ENCODE measurements at places on chromosomes 12 and 14.

DNA sequence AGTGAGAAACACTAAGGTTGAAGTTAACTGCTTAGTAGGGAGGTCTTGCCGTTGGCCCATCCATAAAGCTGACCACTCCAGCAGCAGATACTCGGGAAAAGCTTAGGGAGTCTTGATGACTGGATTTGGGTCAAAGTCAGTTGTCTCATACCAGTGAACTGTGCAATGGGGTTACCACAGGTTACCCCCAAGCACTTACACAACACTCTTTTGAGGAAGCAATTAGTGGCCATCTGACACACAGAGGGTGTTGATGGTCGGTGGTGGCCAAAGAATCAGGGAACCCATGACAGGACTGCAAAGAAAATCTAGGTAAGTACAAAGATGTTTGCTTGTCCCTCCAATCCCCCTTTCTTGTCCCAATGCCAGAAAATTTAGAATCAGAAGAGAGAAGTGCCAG, 410.2 kb downstream of the APAF1 start:
- no peak for DNase-seq

GRCh38 chr14:74548881-74549280, 55.3 kb downstream of the ISCA2 start:
- no peak for DNase-seq

GRCh38 chr12:99505805-99506204, 141.7 kb upstream of the GARIN6 start:
- DNase-seq: no peak

GRCh38 chr12:5493018-5493417, 61.1 kb downstream of the NTF3 start:
- DNase-seq: no peak

- no peak for DNase-seq
Measured at GRCh38 chr12:23140710-23141109, 515.7 kb downstream of the ETNK1 start.

GRCh38 chr14:92040431-92041051, 682 bp upstream of the TRIP11 start:
- DNase-seq: no peak

- DNase-seq: no peak
Measured at GRCh38 chr12:59079002-59079401, 158.7 kb upstream of the LRIG3 start.

DNA sequence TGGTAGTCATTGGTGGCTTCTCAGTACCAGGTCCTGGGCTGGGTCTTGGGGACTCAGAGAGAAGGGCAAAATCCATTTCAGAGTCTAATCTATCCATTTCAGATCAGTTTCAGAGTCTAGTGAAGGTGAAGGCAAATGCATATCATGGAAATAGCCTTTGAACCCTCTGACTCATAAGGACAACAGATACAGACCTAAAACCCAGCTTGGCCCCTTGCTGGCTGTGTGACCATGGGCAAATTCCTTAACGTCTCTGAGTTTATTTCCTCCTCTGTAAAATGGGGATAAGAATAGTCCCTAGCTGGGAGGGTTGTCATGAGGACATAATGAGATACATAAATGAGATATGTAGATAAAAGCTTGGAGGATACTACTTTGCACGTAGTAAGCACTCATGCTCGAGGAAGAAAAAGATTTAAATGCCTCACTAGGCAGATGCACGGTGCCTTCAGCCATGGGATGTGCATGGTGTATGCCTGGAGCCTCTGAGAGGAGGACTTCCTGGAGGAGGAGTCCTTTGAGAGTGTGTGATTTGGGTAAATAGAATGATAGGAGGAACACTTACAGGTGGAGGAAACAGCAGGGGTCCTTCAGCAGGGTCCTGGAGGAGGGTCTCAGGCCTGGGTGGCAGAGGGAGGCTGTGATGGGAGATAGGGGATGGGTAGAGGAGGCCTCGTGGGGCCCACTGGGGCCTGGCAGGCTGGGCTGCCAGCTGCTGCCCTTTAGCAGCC, 8.0 kb downstream of the DTX1 start:
- no peak for DNase-seq

- DNase-seq: no peak
Measured at GRCh38 chr12:52835271-52836041, 1.3 kb upstream of the KRT79 start.

- no peak for DNase-seq
Measured at GRCh38 chr14:65486863-65487262, 74.3 kb downstream of the FUT8 start.

GRCh38 chr12:7937833-7938506, 2.0 kb upstream of the SLC2A3 start:
- no peak for DNase-seq

DNA sequence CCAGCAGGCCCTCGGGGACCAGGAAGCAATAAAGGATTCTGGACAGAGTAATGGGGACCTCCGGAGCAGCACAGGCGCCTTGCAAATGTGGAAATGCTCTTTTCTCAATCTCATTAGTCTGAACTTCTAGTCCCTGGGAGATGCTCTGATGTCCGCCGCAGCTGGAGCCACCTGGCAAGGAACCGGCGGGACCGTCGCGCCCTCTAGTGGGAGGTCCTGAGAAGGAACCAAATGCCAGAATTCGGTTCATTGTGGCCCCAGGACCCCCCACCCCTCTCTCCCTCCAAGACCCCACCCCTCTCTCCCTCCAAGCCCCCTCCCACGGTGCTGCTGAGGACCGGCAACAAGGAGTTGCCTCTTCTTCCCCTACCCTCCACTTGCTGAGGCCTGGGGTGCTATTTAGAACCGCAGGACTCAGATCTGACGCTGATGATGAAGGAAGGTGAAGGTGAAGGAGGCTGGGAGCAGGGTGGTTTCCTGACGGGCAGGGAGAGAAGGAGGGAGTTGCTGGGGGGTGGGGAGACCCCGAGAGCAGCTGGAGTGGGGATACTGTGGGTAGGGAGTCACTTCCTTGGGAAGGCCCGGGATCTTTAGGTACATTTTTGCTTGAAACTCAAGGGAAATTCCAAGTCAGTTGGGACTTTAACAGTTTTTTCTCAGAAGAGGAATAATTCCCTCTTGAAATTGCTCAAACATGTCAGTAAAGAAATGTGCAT, 42.5 kb downstream of the SMIM41 start:
- DNase-seq: no peak

GRCh38 chr14:90572441-90573150, 175.8 kb downstream of the CALM1 start:
- DNase-seq: no peak

- peak; percentile 44 for DNase-seq
Measured at GRCh38 chr14:69547701-69548348, 26.8 kb downstream of the CCDC177 start.

GRCh38 chr12:92927436-92928281, 1.4 kb downstream of the EEA1 start:
- DNase-seq: no peak

DNA sequence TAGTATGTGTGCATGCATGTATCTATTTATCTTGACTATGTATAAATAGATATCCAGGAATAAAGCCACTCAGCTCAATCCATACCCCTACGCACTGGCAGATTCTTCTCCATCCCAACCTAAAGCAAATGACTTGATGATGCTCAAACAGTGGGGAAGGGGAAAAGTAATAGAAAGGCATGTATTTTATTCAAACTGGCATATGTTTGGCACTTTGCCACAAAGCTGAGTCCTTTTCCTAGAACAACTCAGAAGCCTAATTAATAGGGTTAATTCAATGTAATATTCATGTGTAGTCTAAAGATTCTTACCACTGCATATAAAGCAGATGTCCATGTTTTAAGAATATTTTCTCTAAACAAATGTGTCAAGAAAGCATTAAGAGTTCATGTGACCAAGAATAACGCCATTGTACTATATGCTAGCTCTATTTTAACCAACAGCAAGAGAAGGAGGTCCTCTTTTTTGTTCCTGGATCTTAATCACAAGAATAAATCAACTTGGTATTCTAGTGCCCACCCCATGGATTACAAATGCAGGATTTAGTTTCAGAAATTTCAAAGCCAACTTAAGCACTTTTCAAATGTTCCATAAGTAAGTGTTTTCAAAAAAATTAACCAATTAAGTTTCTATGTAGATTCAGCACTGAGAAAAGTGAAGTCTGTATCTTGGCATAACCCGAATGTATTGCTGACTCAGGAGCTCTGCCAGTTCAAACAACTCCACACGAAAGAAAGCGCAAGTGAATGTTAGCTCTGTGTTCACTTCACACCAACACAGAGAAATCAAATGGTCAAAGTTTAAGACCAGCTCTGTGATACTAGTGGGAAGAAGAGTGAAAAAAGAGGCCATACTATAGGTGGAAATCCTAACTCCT, 233.6 kb downstream of the MED13L start:
- DNase-seq: no peak

DNA sequence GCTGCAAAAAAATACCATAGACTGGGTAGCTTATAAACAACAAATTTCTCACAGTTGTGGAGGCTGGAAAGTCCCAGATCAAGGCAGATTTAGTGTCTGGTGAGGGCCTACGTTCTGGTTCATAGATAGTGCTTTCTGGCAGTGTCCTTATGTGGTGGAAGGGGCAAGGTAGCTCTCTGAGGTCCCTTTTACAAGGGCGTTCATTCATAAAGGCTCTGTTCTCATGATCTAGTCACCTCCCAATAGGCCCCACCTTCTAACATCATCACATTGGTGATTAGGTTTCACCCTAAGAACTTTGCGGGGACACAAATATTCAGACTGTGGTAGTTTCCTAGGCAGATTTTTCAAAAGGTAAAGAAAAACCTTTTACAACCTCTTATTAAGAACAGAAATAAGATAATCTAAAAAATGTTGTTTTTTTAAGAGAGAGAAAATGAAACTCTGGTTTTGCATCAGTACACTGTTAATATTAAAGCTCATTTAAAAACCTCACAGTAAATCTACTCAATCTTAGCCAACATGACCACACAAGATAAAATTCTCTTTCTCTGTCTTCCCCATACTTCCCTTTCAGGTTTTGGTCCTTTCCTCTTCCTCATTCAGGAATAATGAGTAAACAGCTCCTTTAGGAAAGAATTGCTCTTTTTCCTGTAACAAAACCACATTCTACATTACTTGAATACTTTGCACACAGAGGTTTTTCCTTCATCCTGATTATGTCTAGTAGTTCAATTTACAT, 117.5 kb downstream of the UNC79 start:
- no peak for DNase-seq

GRCh38 chr12:114974333-114974732, 290.4 kb upstream of the TBX3 start:
- no peak for DNase-seq

GRCh38 chr14:93537951-93538350, 107.2 kb downstream of the UNC79 start:
- DNase-seq: no peak

- no peak for DNase-seq
Measured at GRCh38 chr14:85853996-85854526, 324.1 kb downstream of the FLRT2 start.

DNA sequence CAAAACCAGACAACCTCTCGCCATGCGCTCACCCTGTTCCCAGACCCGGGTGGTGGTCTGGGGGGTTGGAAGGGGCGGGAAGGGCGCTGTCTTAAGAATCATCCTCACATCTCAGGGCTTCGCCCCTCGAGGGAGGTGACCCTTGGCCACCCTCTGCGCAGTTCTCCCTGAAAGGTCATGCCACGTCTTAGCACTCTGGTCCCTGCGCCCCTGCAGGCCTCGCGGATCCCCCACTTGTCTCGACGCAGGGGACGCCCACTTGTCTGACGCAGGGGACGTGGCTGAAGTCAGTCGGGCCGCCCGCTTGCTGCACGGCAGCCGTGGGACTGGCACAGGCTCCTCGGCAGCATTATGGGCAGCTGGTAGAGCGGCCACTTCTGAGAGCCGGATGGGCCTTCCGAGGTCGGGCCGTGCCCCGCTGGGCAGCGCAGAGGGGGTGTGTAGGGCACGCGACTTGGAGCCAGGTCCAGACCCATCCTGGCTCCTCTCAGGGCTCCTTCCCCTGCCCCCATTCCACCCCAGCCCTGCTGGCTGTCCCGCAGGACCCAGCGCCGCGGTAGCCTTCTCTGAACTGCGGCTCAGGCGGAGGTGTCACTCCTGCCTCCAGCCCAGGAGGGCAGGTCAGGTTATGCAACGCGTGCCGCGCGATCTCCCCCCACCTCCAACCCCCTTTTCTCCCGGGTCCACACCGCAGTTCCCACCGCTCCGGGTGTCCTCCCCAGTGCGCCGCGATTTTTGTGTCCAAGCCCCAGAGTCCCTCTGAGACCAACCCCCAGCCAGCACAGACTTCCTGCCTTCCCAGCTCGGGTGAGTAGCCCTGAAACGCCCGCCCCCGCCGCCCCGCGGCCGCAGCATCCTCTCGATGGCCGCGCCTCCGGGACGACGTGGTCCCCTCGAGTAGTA, 40.9 kb upstream of the CAPRIN2 start:
- DNase-seq: peak; percentile 60

GRCh38 chr12:93245543-93245942, 132.2 kb upstream of the NUDT4 start:
- peak; percentile 15 for DNase-seq

- no peak for DNase-seq
Measured at GRCh38 chr12:108099778-108100489, 29.2 kb upstream of the WSCD2 start.

DNA sequence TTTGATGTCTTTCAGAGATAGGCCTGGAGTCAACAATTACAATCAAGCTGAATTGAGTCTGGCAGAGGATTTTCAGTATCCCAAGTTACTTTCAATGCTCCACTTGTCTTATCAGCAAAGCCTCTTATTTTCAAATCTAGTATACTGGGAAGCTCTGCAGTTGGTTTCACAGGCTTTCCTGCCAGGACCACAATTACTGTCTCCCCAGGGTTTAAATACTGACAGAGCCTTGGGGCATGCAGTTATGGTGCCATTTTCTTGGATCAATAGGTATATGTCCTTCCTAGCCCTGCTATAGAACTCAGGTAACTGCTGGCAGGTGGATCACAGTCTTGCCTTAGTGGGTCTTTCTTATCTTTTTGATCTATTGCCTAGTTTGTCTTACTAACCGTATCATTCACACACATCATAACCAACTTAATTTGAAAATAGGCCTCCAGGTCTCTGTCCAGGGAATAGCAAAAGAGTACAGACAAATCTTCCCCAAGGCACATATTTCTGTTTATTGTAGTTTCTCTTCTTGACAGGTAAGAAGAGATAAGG, 22.4 kb upstream of the RNU6-8 start:
- DNase-seq: no peak

DNA sequence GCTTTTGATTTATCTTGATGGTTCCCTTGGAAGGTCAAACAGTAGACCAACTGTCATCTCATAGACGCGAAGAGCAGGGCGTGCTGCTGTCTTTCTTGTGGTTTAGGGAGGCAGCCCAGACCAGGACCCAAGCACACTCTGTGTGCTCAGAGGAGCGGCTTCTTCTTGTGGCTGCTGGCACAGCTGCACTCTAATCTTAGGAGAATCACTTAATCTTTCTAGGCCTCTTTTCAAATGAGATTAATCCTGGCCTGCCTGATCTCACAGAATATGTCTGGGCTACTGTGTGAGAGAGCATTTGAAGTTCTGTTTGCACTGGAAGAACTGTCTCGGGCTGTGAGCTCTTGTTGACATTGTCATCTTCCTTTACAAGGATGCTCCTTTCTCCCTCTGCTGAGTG, 60.0 kb upstream of the TRAF3 start:
- no peak for DNase-seq

GRCh38 chr12:24617471-24617870, 331.4 kb downstream of the BCAT1 start:
- no peak for DNase-seq

Measured in GM12891 (cell line).